ENCODE measurements at places on chromosomes 2 and 18.

DNA sequence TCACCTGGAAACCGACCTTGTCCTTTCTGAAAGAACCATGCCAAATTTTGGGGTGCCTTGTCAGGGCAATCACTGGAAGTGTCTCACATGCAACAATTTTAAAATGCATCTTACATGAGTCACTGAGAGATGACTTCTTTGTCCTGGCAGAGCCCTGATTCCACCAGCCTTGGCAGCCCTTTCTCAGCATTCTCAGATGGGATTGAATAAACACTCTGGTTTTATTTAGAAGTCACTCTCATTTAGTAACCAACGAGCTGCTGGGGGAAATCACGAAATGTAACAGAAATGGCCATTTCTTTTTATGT, 3.8 kb upstream of the ATP8B1 start:
- DNase-seq, result no peak

- DNase-seq, result no peak
These were observed 304.0 kb downstream of the ARHGAP15 start for GRCh38 chr2:143433251-143433650.

- no peak for DNase-seq
These were observed 61.0 kb downstream of the MAP3K20 start for GRCh38 chr2:173136599-173136998.

GRCh38 chr18:77068321-77069312, 64.0 kb downstream of the MBP start:
- DNase-seq, result no peak

DNA sequence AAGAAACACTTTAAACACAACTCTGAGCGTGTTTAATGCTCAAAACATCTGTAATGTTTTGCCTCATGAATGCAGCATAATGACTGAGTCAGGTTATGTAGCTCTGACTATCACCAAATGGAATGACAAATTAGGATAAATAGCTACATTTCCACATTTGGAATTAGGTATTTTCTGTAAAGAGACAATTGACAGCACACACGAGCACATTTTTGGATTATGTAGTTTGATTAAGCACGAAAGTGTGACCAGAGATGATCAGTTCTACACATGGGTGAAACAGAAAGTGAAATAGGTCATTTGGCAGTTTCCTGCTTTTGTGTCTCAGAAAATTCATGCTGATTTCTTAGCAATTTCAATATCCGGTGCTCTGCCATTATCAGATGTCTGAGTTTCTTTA, 29.0 kb downstream of the LPIN1 start:
- DNase-seq, result no peak

DNA sequence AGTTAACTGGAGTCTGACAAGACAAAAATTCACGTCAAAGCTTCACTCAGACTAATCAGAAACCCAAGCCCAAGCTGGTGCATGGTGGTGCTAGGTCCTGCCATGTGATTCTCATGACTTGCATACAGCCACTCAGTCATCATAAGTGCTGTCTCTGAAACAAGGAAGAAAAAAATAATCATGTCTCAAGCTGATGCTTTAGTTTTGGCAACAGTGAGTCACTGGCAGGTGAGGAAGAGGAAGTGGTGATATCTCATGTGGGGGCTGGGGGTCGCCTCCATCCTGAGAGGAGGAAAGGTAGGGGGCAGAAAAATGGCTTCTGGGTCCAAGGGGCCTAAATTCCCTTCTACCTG, 136.3 kb downstream of the TMEM163 start:
- no peak for DNase-seq

- DNase-seq, result no peak
These were observed 56.1 kb downstream of the BABAM2 start for GRCh38 chr2:27946530-27947060.

DNA sequence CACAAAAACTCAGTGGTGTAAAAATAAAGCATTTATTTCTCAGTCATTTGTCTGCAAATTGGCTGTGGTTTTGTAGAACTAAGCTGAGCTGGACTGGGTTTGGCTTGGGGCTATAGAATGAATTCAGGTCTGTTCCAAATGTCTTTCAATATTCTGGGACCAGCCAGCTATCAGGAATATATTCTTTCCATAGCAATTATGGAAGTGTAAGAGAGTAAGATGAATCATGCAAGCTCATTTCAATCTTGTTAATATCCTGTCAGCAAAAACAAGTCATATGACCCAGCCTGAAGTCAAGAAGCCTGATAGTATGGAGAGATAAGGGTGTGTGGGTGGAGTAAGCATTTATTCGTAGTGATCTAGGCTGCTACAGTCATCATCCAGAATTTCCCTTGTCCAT, 481.0 kb upstream of the CDH2 start:
- no peak for DNase-seq

GRCh38 chr2:136122661-136123060, 4.7 kb upstream of the CXCR4 start:
- no peak for DNase-seq

- DNase-seq, result no peak
These were observed 305.9 kb upstream of the SALL3 start for GRCh38 chr18:78673516-78674321.

- DNase-seq, result no peak
These were observed 48.0 kb upstream of the CTLA4 start for GRCh38 chr2:203819434-203820133.

- DNase-seq, result no peak
These were observed 319.2 kb downstream of the LRATD1 start for GRCh38 chr2:14951569-14952285.

- DNase-seq, result peak; percentile 34
These were observed 31.1 kb downstream of the DOK1 start for GRCh38 chr2:74585406-74586185.

GRCh38 chr2:26577442-26578112, 63.6 kb downstream of the CIB4 start:
- DNase-seq, result peak; percentile 52

GRCh38 chr2:115652652-115653051, 1210.2 kb downstream of the DPP10 start:
- DNase-seq, result no peak

DNA sequence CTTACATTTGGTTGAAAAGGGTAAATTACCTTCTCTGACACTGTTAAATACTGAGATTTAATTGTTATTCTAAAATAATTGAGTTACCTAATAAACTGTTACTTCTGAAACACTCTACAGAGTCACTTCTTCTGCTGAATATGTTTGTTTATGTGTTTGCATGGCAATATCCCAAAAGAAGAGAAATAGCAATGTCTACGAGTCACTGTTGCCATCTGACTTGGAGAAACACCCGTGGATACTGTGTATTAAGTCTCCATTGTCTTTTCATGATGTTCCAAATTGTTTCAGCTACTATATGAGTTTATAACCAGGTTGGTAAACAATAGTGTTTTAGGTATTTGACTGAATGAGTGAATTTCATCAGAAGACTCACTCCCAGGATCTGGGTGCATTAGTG, 754.2 kb upstream of the ID2 start:
- DNase-seq, result no peak

DNA sequence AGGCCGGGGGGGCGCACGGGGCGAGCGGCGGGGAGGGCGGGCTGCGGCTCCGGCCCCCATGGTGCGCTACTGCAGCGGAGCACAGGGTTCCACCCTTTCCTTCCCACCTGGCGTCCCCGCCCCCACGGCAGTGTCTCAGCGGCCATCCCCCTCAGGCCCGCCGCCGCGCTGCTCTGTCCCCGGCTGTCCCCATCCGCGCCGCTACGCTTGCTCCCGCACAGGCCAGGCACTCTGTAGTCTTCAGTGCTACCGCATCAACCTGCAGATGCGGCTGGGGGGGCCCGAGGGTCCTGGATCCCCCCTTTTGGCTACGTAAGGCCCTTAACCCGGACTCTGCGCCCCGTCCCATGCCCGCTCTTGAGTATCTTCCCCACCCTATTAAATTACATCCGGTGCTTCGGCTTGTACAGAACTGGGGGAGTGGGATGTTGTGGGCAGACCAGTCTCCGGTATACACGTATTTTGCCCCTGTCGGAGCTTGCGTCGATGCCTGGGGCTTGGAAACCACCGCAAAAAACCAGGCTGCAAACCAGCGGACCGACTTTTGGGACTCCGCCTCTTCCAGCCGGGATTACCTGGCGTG, 598 bp upstream of the WBP1 start:
- no peak for DNase-seq

GRCh38 chr2:165811592-165812370, 17.7 kb upstream of the GALNT3 start:
- DNase-seq, result no peak

DNA sequence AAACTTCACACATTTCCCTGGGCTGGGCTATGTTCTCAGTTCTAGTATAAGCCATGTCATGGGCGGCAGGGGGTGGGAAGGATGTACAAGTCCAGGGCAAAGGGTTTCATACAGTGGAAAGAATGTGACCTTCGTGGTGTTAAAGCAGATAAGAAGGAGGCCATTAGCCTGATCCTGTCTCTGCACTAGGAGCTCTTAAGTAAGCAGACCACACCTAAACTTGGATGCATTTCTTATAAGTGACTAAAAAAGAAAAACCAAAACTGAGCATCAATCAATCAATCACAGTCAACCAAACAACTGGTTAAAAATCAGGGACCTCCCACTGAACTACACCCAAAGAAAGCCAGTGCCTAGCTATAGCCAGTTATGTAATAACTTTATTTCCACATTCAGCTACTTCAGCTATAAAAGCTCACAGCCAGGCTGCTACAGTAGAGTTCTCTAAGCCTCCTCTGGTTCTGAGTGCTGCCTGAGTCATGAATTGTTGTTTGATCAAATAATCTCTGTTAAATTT, 46.8 kb upstream of the RIOK3 start:
- no peak for DNase-seq

- DNase-seq, result no peak
These were observed 17.8 kb downstream of the NPC1 start for GRCh38 chr18:23568281-23569138.

DNA sequence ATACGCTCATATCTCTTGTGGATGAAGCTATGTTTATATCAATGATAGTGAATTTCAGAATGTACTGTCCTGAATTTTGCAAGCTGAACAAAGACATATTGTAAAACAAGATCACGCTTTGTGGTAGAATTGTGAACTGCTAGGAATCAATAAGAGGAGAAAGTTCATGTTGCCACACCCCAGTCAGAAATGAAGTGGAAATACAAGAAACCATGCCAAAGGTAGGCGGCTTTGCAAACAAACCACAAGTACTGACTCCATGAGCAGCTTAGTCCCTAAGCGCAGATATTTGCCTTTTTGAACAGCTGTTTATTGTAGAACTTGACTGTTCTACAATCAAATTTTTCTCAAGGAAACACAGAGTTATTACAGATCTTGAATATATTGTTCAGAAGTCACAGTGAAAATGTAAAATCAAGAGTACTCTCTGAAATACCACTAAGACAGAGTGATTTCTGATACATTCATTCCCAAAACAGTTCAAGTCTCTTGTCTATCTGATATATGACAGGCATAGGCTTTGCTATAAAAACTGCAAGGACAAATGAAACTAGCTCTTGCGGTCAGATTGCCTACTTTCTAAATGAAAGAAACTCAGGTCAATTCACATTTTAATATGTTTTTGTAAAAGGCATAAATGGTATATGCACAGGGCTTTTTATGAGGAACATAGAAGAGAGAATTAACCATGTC, 120.9 kb upstream of the CDH19 start:
- DNase-seq, result peak; percentile 58

GRCh38 chr2:40394597-40394996, 57.3 kb downstream of the SLC8A1 start:
- no peak for DNase-seq

DNA sequence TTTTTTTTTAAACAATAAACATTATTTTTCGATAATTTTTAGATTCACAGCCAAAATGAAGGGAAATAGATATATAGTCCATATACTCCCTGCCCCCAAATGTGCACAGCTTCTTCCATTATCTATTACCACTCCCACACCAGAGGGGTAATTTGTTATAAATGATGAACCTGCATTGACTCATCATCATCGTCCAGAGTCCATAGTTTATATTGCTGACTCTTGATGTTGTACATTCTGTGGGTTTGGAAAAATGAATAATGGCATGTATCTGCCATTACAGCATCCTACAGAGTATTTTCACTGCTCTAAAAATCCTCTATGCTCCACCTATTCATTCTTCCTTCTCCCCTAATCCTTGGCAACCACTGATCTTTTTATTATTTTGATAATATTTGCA, 121.5 kb downstream of the LTBP1 start:
- no peak for DNase-seq

DNA sequence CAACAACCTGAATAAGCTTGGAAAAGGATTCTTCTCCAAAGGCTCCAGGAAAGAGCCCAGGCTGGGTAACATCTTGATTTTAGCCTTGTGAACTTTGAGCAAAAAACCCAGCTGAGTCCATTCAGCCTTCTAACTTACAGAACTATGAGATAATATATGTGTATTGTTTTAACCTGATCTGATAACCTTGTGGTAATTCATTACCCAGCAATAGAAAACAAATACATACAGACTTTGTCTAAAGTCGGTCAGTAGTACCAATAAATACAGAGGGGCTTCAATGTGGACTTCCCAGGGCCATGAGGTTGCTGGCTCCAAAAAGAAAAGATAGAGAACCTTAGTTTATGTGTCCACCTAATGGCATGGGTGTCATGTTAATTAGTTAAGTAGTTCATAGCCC, 191.8 kb downstream of the KCNH7 start:
- no peak for DNase-seq

- DNase-seq, result no peak
These were observed 1515.6 kb upstream of the NXPH2 start for GRCh38 chr2:140295767-140296166.

DNA sequence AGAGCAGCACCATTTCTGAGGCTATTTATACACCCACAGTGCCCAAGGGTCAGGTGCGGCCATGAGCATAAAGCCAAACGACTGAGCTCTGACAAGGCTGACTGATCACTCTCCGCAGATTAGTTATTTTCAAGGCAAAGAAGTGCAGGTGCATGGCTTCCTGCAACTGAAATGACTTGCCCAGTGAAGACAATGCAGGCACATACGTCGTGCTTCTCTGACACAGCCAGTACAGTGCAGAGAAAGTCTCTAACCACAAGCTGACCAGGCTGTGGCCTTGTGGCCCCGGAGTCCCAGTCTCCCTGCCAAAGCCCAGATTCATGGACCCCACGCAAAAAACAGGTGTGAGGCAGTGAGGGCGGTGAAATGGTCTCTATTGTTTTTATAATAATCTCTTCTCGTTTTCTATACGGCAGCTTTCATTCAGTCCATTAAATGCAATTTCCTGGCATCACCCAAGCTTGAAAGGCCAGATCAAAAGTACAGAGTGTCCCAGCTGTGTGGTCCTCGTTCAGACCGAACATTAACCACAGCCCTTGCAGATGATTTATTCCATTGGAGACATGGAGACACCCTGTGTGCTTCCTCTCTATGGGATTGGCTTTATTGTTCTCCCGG, 447.0 kb upstream of the ID2 start:
- DNase-seq, result no peak

All from DMS79 treated with DMSO at 0.1 percent for 48 hours (cell line).